ENCODE measurements at places on chromosomes 12 and 14.

GRCh38 chr14:82536566-82536965, 1002.9 kb upstream of the SEL1L start:
- no peak for DNase-seq

DNA sequence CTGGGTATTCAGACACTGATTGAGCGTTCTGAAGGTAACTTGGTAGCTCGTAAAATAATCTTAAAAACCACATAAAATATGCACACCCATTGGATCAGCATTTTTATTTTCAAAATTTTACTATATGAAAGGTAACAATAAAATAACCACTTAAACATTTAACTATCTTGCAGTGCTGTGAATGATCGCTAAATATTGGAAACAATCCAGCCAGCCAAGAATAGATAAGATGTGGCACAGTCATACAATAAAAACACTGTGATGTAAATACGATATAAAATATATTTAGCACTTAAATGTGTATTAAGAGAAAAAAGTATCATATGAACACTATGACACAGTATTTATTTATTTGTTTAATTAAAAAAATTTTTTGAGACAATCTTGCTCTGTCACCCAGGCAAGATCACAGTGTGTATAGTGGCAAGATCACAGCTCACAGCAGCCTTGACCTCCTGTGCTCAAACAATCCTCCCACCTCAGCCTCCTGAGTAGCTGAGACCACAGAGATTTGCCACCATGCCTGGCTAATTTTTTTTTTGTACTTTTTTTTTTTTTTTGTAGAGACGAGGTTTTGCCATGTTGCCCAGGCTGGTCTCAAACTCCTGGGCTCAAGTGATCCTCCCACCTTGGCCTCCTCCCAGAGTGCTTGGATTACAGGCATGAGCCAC, 39.4 kb downstream of the SDR9C7 start:
- no peak for DNase-seq

DNA sequence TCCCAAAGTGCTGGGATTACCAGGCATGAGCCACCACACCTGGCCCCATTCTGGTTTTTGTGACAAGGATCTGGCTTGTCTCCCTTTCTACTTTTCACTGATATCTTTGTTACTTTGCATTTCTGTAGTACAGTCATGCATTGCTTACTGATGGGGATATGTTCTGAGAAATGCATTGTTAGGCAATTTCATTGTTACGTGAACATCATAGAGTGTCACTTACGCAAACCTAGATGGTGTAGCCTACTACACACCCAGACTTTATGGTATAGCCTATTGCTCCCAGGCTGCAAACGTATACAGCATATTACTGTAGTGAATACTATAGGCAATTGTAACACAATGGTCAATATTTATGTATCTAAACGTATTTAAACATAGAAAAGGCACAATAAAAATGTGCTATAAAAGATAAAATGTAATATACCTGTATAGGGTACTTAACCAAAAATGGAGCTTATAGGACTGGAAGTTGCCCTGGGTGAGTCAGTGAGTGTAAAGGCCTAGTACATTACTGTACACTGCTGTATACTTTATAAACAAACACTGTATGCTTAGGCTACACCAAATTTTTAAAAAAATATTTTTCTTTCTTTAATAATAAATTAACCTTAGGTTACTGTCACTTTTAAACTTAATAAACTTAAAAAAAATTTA, 16.0 kb downstream of the MRPL42 start:
- no peak for DNase-seq

DNA sequence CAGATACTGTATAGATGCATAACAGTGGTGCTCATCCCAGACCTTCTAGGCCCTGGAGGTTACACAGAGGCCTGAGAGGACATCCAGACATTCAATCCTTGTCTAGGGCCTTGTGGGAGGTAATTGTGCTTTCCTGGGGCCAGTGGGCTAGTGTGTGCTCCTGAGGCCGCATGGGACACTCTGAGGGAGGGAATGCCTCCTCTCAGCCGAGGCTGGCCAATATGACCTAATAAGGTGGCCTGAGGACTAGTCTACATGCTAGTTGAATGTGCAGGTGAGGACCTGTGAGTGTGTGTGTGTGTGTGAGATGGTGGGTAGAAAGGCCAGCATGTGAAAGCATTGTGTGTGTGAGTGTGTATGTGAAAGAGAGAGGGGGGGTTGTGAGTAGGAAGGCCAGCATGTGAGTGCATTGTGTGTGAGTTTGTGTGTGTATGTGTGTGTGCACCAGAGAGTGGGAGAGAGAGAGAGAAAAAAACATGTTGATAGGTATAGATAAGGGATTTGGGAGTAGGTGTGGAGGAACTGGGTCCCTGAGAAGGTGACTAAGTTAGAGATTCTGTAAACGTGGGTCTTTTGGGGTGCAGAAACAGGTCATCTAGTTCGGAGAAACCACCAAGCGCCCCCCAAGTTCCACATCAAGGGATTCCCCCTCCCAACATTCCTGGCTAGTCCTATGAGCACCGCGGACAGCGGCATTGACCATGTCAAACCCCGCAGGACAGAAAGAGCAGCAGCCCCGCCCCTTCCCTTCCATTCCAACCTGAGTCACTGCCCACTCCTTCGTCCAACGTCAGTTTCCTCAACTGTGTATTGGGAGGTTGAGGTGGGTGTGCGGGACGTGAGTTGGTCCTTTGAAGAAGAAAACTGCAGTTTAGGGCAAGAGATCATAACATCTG, 9.7 kb upstream of the KRT81 start:
- no peak for DNase-seq

DNA sequence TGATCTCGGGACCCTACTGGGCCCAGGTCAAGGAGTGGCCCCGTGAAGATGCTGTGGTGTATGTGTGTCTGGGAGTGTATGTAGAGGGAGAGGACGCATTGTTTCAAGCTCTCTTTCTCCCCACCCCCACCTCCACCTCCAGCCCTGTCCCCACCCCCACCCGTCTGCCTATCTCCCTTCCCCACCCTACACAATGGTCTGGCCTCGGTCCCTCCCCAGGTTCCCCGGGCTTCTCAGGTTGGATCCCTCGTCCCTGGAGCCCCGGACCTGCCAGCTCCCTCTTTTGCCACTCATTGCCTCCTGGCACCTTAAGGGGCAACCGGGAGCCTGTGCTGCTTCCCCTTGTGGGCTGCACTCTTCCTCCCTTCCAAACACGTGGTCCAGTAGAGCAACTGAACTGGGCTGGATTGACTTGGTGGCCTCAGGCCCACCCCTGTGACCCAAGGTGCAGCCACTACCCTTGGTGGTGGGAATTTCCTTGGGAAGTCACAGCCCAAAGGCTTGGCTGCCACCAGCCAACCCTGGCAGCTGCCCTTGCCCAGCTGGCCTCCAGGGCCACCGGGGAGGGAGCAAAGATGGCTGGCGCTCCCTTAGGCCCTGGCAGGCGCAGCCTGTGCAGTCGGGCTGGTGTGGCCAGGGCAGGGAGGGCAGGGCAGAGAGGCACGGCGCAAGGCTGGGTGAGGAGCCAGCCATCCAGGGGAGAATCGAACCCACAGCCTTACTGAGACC, 628 bp downstream of the VRTN start:
- DNase-seq, result no peak

DNA sequence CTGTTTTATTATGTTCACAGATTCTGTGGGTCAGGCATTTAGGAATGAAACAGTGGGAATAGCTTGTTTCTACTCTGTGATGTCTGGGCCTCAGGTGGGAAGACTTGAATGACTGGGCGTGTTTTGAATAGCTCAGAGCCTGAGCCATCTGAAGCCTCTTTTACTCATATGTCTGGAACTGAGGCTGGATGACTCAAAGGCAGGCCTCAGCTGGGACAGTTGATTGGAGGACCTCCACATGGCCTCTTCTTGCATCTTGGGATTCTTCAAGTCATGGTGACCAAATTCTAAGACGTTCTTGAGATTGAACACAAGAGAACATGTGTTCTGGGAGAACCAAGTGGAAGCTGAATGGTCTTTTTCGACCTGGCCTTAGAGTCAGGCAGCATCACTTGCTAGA, 45.8 kb upstream of the TBX3 start:
- DNase-seq, result no peak

DNA sequence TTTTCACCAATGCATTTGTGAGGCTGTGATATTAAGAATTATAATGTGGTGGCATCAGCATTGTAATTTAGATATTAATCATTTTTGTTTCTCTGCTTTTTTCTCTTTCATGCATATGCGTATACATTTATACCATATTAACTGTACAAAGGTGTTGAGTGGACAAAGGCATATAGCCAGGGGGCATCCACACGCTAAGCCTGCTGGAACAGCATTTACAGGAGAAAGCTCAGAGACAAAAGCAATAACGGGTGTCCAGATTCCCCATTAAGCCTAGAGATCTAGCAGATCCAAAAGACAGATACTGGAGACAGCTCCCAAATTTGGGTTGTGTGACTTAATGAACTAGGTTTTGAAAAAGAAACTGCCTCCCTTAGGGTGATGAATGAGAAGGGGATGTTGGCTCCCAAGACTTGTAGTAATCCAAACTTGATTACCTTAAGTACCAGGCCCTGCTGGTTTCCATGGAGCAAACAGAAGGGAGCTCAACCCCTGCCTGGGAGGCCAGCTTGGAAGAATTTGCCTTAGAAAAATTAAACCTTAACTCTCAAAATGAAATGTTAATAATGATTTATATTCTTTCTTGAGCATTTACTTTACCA, 181.9 kb downstream of the SLC6A15 start:
- no peak for DNase-seq

DNA sequence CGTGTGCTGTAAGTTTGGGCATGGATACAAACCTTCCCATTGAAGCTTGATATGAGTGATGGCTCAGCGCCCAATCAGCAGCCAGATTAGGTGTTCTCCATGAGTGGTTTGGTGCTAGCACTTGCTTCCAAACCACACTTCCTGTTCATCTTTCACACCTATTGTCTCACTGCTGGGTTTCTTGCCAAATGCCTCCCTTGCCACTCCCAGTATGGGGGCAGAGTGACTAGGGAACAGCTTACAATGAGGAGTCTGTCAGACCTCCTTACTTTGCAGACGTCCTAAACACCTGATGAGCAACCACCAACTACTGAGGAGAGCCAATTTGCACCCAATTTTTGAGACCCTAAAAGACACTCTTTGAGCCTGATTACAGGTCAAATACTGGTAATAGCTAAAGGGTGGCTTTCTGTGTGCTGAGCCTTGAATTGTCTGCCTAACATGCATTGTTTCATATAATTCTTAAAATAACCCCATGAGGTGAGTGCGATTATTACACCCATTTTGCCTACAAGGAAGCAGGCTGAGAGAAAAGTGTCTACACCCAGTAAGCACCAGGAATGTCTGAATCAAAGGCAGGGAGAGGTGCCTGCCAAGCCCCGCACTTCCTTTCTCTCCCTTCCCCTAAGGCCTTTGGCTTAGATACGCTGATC, 48.4 kb upstream of the FOS start:
- DNase-seq, result peak; percentile 40

DNA sequence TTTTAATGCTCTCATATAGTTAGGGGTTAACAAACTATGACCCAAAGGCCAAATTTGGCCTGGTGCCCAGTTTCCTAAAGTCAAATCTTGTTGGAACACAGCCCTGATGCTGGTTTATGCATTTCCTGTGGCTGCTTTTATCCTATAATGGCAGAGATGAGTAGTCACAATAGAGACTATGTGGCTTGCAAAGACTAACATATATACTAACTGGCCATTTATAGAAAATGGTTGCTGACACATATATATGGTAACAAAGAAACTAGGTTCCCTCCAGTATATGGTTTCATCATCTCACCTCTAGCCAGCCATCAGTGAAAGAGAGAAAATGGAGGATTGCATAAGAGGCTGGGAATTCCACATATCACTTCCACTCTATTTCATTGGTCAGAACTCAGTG, 10.8 kb downstream of the NAV3 start:
- DNase-seq, result no peak

- DNase-seq, result peak; percentile 8
Observed at GRCh38 chr14:34227834-34228649, 234.0 kb downstream of the SPTSSA start.

- DNase-seq, result no peak
Observed at GRCh38 chr14:33393895-33394368, 455.3 kb downstream of the NPAS3 start.

- DNase-seq, result peak; percentile 23
Observed at GRCh38 chr12:117134059-117134458, 34.8 kb upstream of the TESC start.

- DNase-seq, result no peak
Observed at GRCh38 chr12:51661199-51661598, 70.2 kb downstream of the SCN8A start.

DNA sequence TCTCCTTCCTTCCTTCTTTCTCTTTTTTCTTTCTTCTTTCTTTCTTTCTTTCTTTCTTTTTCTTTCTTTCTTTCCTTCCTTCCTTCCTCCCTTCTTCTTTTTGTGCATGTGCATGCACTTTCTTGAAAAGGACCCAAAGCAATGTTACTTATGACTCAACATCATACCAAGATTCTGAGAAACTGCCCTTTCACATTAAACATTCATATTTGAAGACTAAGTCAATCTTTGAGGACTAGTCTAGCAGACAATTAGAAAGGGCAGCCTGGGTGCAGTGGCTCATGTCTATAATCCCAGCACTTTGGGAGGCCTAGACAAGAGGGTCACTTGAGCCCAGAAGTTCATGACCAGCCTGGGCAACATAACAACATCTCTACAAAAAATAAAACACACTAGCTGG, 212.8 kb upstream of the KITLG start:
- no peak for DNase-seq

DNA sequence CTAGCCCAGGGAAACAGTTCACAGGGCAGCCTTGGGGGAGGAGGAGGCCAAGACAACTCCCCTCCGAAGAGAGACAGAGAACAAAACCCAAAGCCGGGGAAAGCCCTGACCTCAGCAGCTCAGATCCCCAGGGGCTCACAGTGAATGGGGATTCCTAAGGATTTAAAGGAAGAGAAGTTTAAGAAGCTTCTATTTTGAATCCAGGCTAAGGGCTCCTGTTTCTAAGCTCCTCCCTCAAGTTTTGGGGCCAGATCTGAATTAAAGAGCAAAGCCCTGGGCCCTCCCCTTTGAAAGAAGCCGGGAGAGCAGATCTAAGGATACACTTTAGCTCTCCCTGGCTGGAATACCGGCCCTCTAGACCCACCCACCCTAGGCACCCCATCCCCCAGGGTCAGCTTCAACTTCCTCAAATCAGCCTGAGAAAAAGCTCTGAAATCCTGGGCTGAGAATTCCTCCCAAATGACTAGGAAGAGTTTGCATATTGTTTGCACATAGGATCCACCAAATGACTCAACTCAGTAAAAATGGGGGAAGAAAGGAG, 3.9 kb downstream of the KDM2B start:
- no peak for DNase-seq

DNA sequence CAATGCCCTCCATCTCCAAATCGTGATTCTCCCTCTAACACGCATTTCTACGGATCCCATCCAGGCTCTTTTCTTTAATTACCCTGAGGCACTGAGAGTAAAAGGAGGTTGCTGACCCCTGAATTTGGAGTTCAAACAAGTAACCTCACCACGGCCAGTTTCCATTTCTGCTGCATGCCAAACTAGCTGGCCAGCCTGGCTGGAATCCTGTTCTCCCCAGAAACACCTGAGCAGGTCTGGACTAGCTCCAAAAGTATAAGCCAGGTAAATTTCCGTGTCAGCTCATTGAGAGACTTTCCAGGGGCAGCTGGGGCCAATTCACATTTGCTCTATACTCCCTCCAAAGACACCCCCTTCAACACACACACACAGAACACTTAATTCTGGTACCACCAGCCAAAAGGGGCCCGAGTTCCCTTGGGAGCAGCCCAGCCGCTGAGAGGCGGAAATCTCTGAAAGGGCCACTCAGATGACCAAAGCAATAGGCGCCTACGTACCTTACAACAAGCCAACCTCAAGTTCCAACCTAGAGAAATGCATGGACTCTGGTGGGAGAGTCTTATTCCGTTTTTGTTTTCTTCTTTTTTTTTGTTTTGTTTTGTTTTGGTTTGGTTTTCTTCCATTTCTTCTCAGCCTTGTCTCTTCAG, 131.4 kb downstream of the NDUFA12 start:
- no peak for DNase-seq

GRCh38 chr14:72120315-72120714, 188.1 kb downstream of the RGS6 start:
- DNase-seq, result no peak

All from effector CD4-positive, alpha-beta T cell (primary cell).